ENCODE measurements at places on chromosomes 6 and 20.

DNA sequence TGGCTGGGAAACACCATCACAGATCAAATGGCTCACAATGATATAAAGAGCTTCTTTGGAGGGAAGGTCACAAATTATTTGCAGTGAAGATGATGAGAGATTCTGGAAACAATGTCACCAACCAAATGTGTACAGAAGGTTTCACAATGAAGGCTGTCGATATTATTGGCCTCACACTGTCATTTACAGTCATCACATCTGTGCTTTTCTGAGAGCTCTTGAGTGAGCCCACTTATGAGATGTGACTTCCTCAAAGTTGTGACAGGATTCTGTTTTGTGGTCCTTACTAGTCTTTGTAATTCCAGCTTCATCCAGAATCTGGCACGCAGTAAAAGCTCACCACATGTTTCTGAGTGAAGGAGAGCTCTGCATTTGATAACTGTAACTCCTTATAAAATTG lies 133.6 kb downstream of the LMBRD1 start:
- DNase-seq: no peak

DNA sequence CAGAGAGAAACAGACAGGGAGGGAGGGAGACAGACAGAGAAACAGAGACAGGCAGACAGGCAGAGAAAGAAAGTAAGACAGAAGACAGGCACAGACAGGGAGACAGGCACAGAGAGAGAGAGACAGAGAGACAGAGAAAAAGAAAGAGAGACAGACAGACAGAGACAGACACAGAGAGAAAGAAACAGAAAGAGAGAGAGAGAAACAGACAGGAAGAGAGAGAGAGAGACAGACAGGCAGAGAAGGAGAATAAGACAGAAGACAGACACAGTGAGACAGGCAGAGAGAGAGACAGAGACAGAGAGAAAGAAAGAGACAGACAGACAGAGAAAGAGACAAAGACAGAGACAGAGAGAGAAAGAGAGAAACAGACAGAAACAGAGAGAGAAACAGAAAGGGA lies 754.8 kb upstream of the DEFB115 start:
- DNase-seq: no peak

GRCh38 chr20:36742558-36742957 lies 3.3 kb downstream of the NDRG3 start:
- no peak for DNase-seq

GRCh38 chr20:33237989-33238388 lies 2.2 kb downstream of the BPIFA1 start:
- DNase-seq: no peak

DNA sequence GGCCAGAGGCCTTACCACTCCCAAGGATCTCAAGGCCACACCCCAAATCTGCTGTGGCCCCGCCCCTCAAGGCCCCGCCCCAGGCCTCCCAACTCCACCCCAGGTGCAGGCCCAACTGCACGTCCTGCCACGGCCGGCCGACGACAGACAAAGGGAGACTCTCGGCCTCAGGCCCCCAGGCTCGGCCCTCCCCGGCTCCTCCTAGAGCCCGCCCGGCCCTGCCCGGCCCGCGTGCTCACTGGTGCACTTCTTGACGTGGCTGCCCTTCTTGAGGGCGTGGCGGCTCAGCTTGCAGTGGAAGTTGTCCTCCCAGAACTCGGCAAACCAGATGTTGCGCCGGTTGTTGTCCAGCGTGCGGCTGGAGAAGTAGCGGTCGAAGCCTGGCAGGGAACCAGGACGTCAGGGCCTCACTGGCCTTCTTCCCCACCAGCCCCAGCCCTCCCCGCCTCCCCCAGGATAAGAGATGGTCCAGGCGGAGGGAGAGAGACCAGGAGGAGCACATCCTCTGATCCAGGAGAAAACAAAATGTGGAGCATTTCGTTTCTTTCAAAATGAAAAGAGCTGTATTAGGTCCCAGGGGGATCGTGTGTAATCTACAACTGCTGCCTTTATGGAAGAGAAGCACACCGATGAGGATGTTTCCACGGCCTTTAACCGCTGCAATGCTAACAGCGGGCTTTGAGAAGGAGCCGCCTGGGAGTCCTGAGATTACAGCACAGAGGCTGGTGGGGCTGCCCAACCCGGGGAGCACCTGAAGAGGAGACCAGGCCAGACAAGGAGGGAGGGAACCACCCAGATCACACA lies 89.4 kb downstream of the GRM4 start:
- DNase-seq: peak; percentile 12

- no peak for DNase-seq
Observed at GRCh38 chr20:39879296-39879695, 809.7 kb downstream of the MAFB start.

DNA sequence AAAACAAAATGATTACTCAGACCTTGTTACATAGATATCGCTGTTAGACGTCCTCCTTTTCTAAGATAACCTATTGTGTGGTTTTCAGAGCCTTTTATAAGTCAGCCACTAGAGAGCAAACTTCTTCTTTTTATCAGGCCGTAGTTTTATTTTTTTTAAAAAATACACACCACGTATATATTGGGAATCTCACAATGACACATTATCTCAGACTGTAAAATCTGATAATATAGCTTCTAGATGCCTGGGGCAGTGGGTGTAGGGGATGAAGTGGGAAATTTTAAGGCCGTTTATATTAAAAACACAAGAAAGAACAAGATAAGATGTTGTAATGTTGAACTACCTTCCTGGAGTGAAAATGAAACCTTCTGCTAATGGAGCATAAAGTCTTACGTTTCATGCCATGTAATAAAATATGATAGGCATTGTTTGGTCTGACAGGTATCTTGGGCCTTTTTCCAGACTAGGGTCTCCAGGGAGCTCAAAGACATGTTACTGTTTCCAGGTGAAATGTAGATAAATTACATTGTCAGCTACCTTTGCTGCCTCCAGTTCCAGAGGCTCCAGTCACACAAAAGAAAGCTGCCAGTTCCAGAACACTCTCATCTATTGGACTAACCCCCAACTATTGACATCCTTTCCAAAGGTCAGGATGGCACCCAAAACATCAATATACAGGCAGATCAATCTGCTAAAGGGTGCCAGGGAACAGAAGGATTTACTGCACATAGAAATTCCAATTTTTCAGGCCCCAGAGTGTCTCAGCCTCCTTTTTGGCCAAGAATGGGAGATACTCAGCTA lies 130.2 kb upstream of the AKIRIN2 start:
- no peak for DNase-seq

- no peak for DNase-seq
Observed at GRCh38 chr6:121503589-121503991, 68.1 kb downstream of the GJA1 start.

GRCh38 chr6:28081486-28081751 lies 1.1 kb downstream of the ZNF165 start:
- DNase-seq: no peak

DNA sequence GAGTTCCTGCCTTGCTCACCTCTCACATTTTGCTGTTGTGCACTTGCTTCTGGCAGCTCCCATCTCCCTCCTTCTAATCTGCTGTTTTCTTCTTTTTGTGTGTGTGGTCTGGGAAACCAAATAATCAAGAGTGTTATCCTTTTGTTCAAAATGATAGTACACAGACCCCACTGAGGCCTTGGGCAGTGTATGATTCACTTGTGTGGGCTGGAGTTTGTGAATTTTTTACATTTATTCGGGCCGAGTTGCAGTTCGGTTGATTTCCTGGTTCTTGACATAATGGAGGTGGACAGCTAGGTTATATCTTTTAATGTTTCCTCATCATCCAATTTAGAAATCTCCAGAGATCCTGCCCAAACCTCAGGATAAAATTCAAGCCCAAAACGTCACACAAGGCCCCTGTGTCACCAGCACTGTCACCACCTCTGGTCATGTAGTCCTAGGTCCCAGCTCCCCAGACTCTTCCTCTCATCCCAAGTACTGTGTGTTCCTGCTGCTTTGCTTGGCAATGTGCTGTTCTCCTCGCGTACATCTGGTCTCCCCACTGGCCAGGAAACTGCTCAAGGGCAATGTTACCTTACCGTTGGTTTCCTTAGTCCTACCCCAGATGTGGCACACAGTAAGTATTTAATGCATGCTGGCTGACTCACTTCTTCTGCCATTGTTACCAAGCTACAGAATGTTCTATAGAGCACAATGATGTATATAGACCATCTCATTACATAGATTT lies 55.7 kb upstream of the PHACTR2 start:
- DNase-seq: peak; percentile 2

DNA sequence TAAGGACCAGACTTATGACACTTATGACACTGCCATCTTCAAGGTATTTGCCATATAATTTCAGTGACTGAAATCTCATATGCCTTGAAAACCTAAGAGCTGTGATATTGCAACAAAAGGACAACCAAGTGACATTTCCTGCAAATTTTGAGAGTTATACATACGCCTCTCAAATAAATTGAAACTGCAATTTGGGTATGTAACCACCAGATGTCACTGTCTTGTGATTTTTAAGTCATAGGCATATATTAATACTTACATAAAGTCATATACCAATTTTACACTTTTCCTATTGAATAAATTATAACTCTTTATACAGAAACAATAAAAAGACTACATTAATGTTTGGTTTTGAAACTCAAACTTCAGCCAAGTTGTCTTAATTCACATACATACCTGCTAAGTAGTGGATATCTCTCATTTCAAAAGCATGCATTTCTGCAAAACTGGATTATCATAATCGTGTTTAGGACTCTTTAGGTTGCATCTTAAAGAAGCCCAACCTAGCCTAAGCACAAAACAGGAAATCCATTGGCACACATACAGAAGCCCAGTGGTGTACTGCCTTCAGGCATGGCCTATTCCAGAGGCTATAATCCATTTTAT lies 180.2 kb downstream of the PACRG start:
- DNase-seq: no peak

DNA sequence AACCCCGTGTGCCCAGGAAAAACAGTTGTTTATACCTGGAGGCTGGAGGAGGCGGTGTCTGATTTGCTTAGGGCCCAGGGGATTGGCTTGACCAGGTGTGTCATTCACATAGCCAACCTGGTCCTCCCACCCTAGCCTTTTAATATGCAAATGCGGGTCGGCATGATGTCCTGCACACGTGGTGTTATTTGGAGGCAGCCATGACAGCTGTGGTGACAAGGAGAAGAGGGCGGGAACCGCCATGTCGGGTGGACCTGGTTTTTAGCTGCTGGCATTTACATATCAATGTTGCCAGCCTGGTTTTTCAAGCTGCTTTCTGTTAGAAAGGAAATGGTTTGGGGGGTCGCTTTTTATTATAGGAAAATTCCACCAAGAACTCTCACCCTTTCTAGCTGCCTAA lies 291.4 kb upstream of the QKI start:
- DNase-seq: no peak

GRCh38 chr6:166903500-166903899 lies 52.9 kb downstream of the RNASET2 start:
- no peak for DNase-seq

DNA sequence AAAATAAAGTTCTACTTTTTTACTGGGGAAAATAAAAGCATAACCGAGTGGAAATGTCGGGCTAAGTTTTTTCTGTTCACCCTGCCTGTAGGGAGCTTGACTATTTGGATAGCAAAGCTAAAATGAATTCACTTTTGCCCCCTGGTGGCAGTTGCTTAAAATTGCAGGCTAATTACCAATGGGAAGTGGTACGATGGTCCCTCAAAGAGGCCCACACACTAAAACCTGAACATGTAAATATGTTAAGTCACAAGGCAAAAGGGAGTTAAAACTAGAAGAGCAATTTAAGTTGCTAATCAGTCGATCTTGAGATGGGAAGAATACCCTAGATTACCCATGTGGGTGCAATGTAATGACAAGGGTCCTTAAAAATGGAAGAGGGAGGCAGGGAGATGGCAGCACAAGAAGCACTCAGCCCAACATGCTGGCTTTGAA lies 916 bp upstream of the SUN5 start:
- DNase-seq: no peak

GRCh38 chr20:4056880-4057279 lies 41.5 kb upstream of the RNF24 start:
- no peak for DNase-seq

DNA sequence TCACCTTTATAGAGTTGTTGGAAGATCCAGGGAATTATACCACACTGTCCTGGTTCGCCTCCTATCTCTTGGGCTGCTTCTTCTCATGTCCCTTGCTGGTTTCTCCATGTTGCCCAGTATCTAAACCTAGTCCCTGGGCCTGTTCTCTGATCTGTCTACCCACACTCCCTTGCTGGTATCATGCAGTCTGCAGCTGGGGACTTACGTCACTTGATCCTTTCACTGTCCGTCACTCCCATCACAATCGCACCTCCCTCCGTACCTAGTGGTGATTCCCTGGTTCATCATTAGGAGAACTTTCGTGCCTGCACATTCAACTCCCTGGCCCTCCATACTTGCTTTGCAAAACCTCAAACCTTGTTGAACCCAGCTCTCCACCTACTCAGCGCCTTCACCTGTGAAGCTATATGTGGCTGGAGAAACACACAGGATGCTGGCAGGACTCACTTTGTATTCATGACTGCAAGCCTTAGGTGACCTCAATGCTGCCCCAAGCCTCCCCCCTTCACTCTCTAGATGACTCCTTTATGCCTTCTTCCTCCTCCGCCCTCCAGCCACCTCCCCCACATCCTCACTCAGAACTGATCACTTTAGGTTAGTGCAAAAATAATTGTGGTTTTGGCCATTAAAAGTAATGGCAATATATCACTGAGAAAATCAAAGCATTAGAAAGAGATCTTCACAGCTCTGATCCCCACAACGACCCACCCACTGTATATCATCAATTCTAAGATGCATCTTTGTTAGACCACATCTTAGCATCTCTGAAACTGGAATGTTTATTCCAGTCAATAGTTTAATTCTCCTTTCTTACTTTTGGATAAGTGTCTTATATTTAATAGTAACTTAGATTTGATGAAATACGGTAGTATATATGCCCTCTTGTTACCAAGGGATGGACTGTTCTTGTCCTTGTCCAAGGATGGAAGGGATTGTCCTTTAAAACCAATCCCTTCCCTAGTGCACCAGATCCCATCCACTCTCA lies 26.4 kb downstream of the GDAP1L1 start:
- DNase-seq: no peak

- DNase-seq: no peak
Observed at GRCh38 chr6:121810158-121811032, 374.9 kb downstream of the GJA1 start.

DNA sequence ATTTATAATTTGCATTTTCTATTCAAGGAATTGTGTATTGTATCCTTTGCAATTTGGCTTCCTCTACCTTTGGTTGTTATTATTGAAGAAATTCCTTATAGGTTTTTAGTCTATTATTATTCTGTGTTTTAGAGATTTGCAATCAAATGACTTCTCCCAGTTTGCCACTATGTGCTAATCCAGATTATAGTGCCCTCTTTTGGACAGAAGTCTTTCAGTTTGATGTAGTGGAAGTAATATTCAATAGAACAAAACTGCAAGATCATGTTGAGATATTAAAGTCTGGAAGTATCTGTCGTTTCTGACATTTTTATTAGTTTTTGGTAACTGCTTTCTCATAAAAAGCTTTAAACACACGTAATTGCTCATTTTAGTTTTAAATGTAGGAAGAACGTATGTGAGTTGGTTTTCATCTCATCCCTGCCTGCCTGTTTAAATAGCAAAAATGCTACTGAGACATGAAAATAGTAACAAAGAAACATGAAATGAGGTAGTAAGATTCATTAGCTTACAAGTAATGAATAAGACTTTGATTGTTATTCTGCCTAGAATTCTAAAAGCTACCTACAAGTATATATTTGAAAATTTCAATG lies 72.8 kb downstream of the RTN4IP1 start:
- no peak for DNase-seq

GRCh38 chr6:12776291-12776690 lies 59.7 kb downstream of the PHACTR1 start:
- DNase-seq: no peak

GRCh38 chr6:133888929-133889556 lies at the start of gene TCF21:
Gene TCF21 (plus strand): TSS chr6:133889113. CDS start chr6:133889398, 285 bp downstream.
- DNase-seq: no peak
